ENCODE measurements at places on chromosomes 6 and 20.

DNA sequence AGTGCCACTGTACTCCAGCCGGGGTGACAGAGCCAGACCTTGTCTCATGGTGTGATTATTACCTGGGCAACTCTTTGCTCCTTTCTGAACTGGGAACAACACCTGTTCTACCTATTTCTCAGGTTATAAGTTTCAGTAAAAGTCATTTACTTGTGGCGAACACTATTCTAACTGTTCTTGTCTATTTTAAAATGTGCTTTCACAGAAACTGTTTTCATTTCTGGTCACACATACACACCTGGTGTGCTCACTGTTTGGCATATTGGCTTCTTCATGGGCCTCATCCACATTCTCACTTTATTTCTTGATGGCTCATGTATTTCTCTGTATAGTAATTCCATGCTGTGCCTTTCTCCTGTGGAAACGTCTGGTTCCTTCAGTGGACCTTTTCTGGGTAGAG, 30.5 kb upstream of the XRN2 start:
- DNase-seq, result no peak

GRCh38 chr6:153511896-153512496, 380.9 kb upstream of the RGS17 start:
- DNase-seq, result peak; percentile 52

DNA sequence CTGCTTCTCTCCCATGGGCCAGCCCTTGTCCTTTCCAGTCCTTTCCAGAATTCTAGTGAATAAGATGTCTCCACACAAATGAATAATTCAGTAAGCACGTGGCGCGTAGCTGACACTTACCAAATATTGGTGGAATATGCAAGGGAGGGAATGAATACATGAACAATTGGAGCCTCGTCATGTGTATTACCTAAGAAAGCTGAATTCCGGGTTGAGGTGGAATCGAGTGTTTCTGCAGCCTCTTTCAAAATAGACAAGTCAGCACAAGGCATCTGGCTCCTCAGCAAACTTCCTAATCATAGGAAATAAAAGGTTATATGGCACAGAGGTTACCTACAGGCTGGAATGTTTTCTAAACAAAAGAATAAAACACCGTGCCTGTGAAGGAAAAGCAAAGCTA, 47.0 kb upstream of the NT5E start:
- DNase-seq, result no peak

DNA sequence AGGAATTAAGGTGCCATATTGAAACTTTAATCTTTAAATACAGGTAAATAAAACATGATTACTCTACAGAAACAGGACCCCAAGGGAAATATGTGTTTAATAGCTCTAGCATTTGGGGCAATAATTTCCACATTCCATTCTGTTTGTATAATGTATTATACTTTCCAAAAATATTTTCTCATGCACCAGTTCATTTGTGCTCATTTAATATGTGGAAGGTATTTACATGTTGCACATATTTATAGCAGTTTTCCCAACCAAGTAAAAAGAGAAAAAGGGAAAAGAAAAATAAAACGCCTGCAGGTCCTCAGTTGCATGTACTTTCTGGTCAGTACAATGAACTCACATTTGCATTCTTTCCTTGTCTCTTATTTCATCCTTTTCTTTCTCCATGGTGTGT, 129.5 kb upstream of the SULF2 start:
- DNase-seq, result no peak

- DNase-seq, result no peak
These were observed 277 bp downstream of the ADGRB3 start for GRCh38 chr6:68635412-68635705.

GRCh38 chr20:20206788-20207187, 154.5 kb downstream of the CFAP61 start:
- no peak for DNase-seq

DNA sequence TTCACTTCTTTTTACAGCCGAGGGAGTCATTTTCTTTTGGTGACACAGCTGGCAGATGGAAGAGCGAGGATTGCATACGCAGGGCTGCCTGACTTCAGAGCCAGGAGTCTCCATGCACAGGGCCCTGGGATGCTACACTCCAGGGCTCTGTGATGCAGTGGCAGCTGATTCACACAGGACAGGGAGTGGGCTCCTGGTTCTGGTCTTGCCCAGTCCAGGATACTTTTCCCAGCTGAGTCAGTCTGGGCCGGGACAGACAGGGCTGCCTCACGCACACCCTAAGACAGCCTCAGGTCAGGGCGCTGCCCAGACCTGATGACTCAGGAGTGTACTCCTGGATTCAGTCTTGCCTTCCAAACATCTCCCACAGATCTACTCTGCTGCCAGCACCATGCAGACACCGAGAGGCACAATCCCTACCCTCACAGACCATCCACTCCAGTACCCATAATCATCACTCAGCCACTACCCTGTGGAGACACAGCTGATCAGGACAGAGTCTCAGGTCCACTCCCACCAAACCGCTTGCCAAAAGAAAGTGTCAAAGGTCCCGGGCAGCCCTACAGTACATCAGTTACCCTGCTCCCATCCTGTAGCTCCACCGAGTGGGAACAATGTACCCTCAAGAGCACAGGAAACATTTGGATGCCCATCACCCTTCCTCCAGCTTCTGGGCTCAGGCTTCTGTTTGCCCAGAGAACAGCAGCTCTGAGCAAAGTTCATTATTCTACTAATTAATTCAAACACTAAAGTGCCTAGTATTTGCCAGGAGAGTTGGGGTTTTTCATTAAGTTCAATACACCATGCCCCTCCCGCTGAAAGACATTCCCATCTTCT, 11.5 kb downstream of the SDC4 start:
- DNase-seq, result no peak
